ENCODE measurements at places on chromosomes 11 and 22.

- no peak for DNase-seq
Observed at GRCh38 chr11:122190768-122191167, 74.8 kb upstream of the BLID start.

DNA sequence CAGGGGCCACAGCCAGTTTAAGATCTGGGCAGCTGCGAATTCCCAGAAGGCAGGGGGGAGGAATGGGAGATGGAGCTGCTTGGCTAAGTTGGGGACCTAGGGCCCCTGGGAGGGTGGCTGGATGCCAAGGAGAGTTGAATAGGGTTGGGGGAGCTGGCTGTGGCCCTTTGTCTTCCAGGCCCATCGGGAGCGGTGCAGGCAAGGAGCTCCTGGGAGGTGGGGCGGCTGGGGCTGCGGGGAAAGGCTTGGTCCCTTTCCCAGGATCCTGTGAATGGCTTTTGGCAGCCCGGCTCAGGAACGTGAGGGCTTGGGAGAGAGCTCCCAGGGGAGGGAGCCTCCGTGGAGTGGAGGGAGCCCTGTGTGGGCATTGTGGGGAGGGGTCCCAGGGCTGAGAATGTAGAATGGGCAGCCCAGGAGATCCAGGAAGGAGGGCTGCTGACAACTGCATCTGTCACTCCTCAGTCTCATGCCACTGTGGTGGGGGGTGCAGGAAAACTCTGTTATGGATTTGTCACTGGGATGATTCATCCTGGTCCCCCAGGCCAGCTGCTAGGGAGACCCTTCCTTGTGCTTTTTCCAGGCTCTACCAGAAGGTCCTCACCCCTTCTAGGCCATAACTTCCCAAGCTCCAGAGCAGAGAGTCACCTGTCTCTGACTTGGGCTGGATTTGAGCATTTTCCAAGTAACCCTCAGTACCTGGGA lies 6.0 kb downstream of the FREY1 start:
- DNase-seq: no peak

DNA sequence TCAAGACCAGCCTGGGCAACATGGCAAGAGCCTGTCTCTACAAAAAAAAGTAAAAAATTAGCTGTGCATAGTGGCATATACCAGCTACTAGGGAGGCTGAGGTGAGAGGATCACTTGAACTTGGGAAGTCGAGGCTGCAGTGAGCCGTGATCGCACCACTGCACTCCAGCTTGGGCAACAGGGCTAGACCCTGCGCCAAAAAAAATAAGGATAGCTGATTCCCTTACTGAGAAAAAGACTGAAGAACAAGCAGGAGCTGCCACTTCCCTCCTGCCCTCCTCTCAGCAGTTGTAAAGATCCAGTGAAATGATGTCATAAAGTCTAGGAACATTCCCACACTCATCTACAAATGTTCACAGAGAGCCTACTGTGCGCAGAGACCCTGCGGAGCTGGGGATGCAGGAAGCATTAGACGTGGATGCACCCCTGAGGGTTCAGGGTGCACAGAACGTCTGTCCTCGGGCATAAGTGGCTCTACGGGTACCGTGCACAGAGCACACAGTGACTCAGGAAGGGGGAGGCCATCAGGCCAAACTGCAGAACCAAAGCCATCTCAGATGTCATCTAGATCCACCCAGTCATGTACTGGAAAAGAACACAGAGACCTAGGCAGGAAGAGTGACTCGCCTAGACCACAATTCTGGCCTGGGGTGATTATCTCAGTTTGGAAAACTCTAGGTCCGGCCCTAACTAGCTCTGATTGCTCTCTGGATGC lies 11.7 kb downstream of the SEC14L2 start:
- no peak for DNase-seq

GRCh38 chr11:2796091-2796490 lies 89.5 kb downstream of the CDKN1C start:
- DNase-seq: no peak

- DNase-seq: no peak
Observed at GRCh38 chr11:61377461-61378160, 14.8 kb upstream of the TMEM216 start.

DNA sequence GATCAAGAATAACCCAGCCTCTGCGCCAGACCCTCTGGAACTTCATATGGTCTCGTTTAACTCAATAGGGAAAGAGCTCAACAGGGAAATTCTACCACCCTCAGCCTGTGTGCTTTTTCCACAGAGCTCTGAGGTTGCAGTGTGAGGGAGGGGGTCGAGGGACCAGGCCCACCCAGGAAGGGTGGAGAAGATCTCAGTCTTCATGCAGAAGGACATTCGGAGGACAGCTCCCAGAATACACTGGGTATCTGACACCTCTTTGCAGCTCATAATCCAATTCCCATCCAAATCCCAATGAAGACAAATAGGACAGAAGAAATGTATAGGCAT lies 56.6 kb downstream of the ST14 start:
- DNase-seq: no peak

- DNase-seq: no peak
Observed at GRCh38 chr22:37604875-37605274, 3.8 kb upstream of the GGA1 start.

- no peak for DNase-seq
Observed at GRCh38 chr11:86885311-86885710, 69.9 kb downstream of the FZD4 start.
